Bronchial epithelial cell (primary cell): ENCODE measurements at places on chromosomes 2 and 18.

GRCh38 chr2:172200495-172201085 lies 97.9 kb upstream of the DLX2 start:
- DNase-seq: peak; percentile 67

GRCh38 chr2:205704127-205704741 lies 21.9 kb downstream of the NRP2 start:
- DNase-seq: no peak

- DNase-seq: no peak
These were observed 82.0 kb upstream of the FSHR start for GRCh38 chr2:49236316-49236715.

DNA sequence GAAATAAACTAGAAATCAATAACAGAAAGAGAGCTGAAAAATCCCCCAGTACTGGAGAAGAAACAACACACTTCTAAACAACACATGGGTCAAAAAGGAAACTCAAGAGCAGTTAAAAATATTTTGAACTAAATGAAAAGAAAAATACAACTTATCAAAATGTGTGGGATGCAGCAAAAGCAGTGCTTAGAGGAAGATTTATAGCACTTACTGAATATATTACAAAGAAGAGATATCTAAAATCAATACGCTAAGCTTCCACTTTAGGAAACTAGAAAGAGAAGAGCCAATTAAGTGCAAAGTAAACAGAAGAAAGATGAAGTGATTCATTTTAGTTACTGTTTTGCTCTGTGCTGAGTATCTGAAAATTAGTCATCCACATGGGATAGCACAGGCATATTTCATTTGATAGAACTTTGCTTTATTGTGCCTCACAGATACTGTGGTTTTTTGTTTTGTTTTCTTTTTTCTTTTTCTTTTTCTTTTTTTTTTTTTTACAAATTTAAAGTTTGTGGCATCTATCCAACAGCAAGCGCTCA lies 17.0 kb downstream of the TGFA start:
- peak; percentile 73 for DNase-seq

GRCh38 chr18:4106407-4107033 lies 348.6 kb downstream of the DLGAP1 start:
- peak; percentile 65 for DNase-seq

DNA sequence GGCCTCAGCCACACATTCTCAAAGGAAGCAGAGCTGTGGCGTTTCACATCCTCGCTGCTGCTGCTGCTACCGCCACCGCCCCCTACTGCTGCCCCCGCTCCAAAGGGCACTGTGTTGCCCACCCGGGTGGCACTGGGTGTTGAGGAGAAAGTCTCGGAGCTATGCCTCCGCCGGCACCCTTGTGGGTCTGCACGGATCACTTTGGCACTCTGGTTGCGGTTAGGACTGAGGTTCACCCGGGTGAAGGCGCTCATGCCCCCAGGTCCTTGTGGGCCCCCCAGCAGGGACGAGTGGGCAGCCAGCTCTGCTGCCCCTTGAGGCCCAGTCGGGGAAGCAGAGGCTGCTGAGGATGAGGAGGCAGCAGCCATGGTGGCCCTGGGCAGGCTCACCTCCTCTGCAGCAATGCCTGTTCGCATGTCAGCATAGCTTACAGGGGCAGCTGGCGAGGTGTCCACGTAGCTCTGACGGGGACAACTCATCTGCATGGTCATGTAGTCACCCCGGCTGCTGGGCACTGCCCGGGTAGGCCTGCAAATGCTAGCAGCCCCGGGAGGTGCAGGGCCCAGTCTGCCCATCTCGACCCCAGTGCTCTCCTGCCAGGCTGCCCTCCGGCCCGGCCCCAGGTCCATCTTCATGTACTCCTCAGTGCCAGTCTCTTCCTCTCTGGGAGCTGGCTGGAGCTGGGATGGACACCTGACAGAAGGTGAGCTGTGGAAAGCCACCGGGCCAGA lies 4.2 kb downstream of the IRS1 start:
- no peak for DNase-seq

- peak; percentile 1 for DNase-seq
These were observed 24.5 kb downstream of the MC2R start for GRCh38 chr18:13890761-13891361.
